Epithelial cell of prostate (primary cell): ENCODE measurements at places on chromosomes 13 and 19.

GRCh38 chr13:66509175-66509574 lies 721.0 kb downstream of the PCDH9 start:
- no peak for DNase-seq

- DNase-seq = no peak
Measured at GRCh38 chr19:7932276-7932929, 6.5 kb upstream of the CTXN1 start.

- DNase-seq = no peak
Measured at GRCh38 chr19:41431426-41432386, 4.5 kb upstream of the B3GNT8 start.

DNA sequence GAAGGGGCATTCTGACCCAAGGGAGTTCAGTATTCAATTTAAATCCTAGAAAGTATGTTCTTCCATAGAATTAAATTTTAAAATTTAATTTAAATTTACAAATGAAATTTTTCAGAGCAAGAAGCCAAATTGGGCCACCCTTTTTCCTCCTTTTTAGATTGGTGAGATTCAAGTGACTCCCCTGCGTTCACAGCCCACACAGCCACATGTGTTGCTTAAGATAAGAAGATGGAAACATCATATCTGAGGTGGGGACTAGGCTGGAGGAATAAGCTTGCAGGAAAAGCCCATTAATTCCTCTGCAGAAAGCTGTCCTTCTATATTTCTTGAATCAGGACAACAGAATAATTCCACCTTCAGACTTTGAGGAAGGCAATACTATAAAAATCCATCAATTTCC lies 392.7 kb upstream of the ZNF507 start:
- DNase-seq = no peak

DNA sequence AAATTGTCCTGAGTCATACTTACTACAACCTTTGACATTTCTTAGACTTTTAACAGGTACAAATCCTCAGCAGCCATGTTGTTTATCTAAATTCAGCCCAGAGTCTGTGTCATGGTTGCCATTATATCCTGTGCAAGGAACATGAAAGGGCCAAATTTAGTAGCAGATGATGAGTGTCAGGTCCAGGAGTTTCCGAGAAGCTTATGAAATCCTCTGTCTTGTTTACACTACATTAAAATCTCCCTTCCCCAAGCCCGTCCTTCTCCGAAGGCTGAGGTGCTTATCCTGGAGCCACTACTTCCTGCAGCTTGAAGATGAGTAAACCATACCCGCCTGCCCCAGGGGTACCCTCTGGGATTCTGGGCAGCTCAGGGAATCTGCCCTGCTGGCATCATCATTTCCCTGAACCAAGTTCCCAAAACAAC lies 102.6 kb upstream of the SERP2 start:
- DNase-seq = no peak

GRCh38 chr13:88656751-88657150 lies 985.6 kb downstream of the SLITRK5 start:
- DNase-seq = no peak

DNA sequence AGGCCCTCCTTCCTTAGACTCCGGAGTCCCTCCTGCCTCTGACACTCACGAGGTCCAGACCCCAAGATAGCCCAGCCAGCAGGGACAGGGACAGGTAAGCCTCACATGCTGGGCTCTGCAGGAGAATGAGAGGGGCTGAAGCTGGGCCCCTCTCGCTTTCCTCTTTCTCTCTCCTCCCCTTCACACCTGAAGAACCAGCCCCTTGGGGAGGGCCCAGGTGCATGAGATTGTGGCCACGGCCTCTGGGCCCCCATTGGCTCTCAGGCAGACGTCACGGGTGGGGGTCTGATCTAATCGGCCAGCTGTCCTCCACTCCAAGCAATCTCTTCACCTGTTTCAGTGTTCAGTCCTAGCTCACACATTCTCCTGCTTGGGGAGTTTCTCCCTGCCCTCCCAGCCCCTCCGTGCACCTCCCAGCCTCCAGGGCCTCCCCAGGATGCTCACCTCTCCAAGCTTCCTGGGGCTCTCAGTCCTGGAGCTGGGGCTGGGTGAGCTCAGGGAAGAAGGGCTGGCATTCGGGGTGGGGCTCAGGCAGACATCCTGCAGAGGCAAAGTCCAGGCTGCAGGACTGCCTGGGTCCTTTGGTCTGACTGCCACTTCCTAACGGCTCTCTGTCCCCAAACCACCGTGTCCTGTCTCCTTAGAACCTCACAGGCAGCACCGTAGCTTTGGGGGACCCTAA lies 2.8 kb downstream of the TMEM150B start:
- no peak for DNase-seq

GRCh38 chr19:34243876-34244578 lies 10.3 kb upstream of the GARRE1 start:
- DNase-seq = no peak

DNA sequence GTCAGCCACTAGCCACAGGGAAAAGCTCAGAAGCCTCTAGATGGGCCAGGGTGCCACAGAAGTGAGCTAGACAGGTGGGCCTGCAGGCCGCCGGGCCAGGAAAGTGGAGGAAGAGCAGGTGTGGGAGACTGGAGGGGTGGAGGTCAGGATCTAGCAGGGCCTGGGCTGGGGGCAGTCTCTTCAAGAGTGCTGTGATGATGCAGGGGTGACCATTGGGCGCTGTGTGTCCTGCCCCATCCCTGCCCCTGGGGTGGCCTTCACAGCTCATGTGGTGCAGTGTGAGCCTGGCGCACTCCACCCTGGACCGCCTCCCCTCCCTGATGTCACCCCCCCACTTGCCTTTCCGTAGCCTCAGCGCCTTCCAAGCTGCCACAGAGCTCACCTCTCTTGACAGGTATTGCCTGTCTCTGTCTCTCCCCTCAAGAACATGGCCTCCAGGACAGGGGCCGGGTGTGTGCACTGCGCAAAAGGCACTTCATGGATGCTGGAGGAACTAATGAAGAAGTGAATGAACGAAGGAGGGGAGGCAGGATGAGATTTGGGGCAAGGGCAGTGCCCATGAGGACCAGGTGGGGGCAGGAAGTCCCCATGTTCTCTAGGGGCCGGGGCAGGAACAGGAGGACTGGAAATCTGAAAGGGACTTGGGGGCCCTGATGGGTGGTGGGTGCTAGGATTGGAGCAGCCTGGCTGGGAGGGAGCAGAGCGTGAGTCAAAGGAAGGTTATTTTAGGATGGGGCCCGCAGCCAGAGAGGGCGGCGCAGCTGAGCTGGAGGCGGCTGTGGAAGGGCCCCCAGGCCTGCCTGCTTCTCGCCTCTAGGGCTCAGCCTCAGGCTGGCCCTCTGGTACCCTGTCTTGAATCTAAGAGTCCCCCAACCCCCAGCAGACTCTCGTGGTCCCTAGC lies 6.6 kb downstream of the SSBP4 start:
- DNase-seq = no peak

- DNase-seq = no peak
Measured at GRCh38 chr13:25659091-25659795, 287.5 kb downstream of the ATP8A2 start.

- no peak for DNase-seq
Measured at GRCh38 chr13:37997641-37998040, 128.1 kb upstream of the TRPC4 start.

DNA sequence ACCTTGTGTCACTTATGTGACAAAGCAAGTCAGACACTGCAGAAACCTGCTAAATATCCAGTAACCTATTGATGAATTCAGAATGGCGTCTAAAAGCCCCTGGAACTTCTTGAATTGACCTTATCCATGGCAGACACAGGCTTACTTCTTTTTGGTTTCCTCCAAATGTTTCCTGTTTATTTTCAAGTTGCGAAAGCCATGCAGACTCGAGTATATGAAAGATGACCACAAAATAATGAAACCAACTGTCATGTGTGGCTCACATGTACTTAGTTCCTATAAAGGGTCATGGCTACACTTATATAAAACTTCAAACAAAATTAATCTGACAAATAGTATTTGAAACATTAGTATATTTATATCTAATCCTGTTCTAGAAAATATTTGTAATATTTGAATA lies 113.1 kb upstream of the FNDC3A start:
- no peak for DNase-seq

- no peak for DNase-seq
Measured at GRCh38 chr13:41851351-41851750, 109.6 kb downstream of the VWA8 start.

- no peak for DNase-seq
Measured at GRCh38 chr19:51098365-51099046, 9.7 kb downstream of the CTU1 start.

- DNase-seq = no peak
Measured at GRCh38 chr19:33390908-33391630, 17.6 kb downstream of the CEBPG start.
